ENCODE measurements at places on chromosomes 1 and 21. TPM values are rescaled to one million over a fixed set of nuclear protein-coding genes. Genes with fewer than 3 reads are reported as not detected.

DNA sequence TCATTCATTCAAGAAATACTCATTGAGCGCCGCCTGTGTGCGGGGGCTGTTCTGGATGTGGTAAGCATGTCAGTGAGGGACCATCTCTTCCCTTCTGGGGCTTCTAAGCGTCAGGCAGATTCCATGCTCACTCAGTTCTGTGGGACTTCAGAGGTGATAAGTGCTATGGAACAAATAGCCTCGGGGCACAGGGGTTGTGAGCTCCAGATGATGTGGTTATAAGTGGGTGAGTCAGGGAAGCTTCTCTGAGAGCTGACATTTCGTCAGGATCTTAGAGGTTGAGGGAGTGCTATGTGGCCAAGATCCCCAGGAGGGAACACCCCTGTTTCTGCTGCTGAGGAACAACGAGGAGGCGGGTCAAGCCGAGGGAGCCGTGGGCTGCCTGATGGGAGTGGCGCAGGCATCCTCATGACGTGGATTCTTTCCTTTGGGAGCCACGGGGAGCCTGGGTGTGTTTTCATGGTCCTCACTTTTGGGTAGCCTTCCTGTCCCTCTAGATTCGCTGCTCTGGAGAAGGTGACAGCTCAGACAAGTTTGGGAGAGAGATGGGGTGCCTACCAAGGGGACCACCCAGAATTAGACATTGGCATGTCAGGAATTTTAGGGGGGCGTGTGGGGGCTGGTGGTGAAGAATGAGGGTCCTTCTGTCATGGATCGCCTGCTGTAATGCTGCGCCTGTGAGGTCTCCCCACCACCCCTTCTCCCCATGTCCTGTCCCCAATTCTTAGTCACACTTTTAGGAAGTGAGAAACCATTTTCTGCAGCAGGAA lies 38.5 kb downstream of the HUNK start:
- DNase-seq: no peak

DCST2 gene
- not detected for total RNA-seq

LRRC39 gene
- not detected for total RNA-seq

BLACAT1 gene
- not detected for total RNA-seq

GRCh38 chr1:147245586-147246021 lies 3.1 kb downstream of the CHD1L start:
- DNase-seq: no peak

DNA sequence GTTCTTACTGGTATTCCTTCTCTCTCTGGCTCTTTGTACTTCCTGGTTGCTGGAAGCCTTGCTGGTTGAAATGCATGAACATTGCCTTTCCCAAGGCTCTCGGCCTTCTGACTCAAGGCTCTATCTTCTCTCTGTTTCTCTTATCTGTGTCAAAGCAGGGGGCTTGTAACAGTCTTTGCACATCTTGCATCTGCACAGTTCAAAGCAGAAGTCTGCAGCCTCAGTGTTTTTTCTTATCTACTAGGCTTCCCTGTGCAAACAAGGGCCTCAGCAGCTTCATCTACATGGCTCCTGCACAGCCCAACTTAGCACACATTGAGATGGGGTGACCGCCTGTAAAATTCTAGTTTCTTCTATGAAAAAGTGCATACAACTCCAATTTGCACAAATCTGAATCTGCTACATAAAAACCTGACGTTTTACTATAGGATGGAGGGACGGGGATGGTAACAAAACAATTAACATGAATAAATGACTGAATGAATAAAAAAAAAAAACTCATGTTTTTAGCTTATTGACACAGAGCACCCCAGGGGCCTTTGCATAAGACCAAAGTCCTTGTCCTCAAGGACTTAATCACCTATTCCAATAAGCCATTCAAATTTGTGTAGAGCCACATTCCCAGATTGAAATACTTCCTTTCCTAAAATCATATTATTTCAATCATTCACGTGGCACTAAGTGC lies 458.3 kb downstream of the LMO4 start:
- no peak for DNase-seq

GRCh38 chr1:247646867-247647266 lies 32.7 kb downstream of the OR13G1 start:
- DNase-seq: no peak

DNA sequence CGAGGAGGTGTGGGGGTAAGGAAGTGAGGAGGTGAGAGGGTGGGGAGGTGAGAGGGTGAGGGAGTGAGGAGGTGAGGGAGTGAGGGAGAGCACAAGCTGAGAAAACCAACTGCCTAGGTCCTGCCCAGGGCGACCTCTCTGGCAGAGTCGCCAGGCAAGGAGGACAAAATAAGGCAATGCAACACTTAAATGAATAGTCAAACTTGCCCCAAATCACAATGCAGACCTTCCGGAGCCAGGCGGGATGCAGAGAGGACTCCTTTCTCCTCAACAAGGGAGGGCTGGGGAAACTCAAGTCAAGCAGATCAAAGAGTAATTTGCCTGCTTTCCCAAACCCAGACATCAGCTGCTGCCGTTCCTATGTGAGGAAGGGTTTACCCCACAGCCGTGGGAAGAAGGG lies 86.0 kb downstream of the CCDC185 start:
- no peak for DNase-seq

GPR37L1 gene
- total RNA-seq: under 0.01 TPM

S100A7A gene
- not detected for total RNA-seq

FMN2 gene
- total RNA-seq: 35.0 TPM

KCNQ4 gene
- total RNA-seq: under 0.01 TPM

GRCh38 chr1:199242147-199242546 lies 603.3 kb downstream of the PTPRC start:
- no peak for DNase-seq

RGS4 gene
- total RNA-seq: 78.0 TPM

DNA sequence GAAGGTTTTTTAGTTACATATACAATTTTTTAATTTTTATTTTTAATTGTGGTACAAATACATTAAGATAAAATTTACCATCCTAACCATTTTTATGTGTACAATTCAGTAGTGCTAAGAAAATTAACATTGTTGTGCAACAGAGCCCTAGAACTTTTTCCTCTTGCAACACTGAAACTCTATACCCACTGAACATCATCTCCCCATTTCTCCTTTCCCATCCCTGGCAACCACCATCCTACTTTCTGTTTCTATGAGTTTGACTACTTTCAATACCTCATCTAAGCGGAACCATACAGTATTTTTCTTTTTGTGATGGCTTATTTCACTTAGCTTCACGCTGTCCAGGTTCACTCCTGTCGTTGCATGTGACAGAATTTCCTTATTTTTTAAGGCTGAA lies 54.1 kb downstream of the PALMD start:
- no peak for DNase-seq

DNA sequence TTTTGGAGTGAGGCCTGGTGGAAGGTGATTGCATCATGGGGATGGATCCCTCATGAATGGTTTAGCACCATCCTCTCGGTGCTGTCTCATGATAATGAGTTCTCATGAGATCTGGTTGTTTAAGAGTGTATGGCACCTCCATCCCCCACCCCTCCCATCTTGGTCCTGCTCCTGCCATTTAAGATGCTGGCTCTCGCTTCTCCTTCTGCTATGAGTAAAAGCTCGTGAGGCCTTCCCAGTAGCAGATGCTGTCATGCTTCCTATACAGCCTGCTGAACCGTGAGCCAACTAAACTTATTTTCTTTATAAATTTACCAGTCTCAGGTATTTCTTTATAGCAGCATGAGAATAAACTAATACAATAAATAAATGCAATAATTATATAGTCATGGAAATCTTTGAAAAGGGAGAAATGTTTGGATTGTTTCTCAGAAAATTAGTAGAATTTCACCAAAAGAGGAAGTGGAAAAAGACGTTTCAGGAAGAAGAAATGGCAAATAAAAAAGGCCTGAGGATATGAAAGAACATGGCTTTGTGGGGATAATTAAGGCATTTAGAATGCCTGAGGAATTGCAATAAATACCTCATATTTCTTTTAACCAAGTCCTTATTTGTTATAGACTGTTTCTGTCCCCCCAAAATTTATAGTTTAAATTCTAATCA lies 451.2 kb upstream of the ADGRL4 start:
- DNase-seq: no peak

GRCh38 chr1:2642131-2642559 lies 9.3 kb upstream of the MMEL1 start:
- no peak for DNase-seq

OLFM3 gene
- total RNA-seq: not detected

Measured in fibroblast of villous mesenchyme (primary cell).